ENCODE measurements at places on chromosomes 4 and X.

GRCh38 chr4:110480746-110481271, 4.9 kb downstream of the ENPEP start:
- no peak for DNase-seq

GRCh38 chr4:107635735-107636134, 84.3 kb downstream of the PAPSS1 start:
- no peak for DNase-seq

DNA sequence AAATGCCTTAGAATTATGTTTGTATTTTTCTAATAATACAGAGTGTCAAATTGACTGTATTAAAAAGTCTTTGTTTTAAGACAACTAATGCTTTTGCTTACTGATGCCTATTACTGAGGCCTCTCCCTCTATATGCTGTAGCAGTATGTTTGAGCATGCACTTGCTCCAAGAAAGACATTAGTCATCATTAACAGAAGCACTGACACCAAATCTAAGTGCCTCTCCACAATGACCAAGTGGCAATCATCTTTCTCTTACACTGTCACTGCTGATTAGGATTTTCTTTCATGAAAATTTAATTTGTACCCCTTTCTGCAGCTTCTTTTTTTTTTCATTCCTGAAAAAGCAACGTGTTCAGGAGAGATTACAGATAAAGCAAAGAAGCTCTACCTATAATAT, 11.1 kb upstream of the MAB21L2 start:
- no peak for DNase-seq

- DNase-seq = peak; percentile 32
These were observed 16.9 kb upstream of the LRBA start for GRCh38 chr4:151031831-151032605.

GRCh38 chr4:35038079-35038805, 1206.1 kb downstream of the ARAP2 start:
- DNase-seq = no peak

GRCh38 chr4:45241976-45242375, 515.6 kb upstream of the GNPDA2 start:
- DNase-seq = no peak

DNA sequence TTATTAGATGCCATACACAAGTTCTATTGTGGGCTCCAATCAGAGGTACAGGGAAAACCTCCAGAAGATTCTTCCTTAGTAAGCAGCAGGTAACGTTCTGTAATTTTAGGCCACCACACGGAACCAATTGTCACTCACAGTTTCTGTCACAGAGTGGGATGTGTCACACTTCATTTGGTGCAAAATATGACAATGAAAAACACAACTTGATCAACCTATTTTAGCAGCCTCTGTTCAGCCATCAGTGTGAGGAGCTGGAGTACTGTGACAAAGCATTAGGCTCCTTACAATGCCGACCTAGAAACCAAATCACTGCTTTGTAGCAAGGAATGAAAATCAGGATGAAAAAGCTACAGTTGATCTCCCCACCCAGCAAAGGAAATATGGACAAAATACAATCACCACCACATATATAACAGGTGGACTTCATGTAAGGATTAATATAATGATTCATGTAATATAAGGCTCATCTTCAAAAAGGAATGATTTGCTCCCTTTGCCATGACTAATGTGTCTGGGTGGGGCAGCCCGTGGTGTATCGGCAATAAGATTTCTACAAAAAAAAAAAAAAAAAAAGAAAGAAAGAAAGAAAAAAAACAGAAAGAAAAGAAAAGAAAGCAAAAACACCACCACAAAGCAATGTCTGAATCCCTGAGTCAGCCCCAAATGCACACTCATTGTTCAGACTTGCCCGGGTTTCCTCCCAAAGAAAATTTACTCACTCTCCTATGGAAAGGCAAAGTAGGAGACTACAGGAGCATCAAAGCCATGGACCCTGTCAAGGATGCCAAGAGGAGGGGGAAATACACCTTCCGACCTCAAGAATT, 36.0 kb downstream of the SLC9A7 start:
- DNase-seq = no peak

DNA sequence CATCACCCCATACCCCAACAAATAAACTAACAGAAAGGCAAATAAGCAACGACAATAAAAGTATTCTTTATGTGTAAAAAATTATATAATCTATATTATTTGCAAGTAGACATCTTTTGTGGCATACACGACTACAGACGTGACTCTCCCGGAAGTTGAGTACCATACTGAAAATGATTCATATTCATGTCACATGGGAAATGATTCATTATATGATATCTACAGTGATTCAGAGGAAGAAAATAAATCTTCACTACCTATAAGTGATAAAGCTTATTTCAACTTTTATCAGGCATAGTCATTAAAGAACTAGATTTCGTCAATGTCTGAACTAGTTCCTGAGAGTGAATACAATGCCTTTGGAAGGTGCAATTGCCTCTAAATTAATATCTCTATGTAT, 4.6 kb upstream of the ANTXR2 start:
- peak; percentile 81 for DNase-seq

DNA sequence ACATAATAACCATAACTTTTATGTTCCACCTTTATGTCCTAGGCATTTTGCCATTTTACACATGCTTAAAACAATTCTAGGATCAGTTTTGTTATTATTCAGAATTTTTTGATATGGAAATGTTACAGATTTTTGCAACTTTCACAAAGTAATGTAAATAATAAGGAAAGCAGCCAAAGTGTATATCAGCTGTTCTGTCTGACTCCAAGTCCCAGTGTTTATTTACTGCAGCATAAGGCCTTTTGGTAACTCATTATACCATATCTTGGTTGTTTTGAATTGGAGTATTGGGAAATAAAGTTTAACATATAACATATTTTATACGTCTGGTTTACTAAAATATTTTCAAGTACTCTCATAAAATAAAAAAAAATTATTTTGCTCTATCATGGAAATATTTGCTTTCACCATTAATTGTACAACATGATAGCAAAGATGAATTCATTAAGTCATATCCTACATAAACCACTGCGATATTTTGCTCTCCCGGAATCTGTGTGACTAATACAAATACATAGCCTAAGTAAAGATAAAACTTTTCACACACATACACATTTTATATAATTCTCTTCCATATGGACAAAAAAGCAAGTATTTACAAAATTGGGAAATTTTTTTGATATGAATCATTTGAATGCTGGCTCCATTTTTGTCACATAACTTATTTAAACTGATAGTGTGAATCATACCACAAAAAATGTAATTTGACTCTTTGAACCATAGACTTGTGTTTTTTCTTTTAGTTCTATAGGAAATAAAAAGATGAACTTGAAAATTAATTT, 399.0 kb downstream of the PABPC4L start:
- DNase-seq = no peak

DNA sequence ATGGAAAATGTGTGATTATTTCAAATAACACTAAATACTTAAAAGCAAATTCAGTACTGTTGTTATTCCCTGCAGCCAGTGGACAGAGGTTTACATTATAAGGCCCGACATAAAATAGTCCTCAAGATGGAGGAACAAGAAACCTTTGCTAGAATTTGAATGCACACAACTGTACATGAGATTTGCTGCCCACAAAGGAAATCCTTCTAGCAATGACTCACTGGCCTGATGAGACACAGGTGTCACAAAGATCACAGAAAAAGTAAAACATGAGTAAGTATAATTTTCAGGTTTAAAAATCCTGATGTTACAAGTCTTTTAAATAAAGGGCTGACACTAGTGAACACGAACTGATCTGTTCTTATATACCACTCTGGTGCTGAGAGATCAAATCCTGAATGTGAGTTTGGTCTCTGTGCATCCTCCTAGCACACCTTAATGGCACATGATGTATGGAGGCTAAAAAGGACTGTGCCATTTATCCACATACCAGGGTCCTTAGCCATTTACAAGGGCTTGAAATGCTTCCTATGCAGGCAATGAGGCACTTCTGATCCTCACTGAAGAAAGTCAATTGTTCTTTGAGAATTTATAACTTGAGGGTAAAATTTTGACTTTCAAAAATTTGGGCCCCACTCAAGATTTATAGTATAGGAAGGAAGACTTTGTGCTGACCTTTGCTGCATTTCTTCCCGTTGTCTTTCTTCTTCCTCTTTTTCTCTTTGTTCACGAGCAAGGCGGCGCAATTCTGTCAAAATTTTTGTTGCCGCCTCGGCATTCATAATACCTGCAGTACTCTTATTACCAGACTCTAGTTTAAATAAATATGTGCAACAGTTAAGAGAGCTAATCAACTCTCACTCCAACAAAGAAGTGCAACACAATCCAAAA, 23.0 kb downstream of the MAP7D3 start:
- DNase-seq = no peak

- DNase-seq = no peak
These were observed 1.9 kb downstream of the SOWAHD start for GRCh38 chrX:119760026-119760877.

- DNase-seq = no peak
These were observed 468.0 kb upstream of the FAT1 start for GRCh38 chr4:187191676-187192075.

DNA sequence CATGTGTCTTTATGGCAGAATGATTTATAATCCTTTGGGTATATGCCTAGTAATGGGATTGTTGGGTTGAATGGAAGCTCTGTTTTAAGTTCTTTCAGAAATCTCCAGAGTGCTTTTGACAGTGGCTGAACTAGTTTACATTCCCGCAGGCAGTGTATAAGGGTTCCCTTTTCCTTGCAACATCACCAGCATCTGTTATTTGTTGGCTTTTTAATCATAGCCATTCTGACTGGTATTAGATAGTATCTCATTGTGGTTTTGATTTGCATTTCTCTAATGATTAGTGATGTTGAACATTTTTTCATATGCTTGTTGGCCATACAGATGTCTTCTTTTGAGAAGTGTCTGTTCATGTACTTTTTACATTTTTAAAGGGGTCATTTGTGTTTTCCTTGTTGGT, 129.8 kb downstream of the TBCK start:
- no peak for DNase-seq
